ENCODE measurements at places on chromosomes 2 and 18.
A peak's percentile ranks its signal among the peaks of the same experiment; 100 is the strongest.

GRCh38 chr2:159077869-159078268, 109.4 kb downstream of the TANC1 start:
- DNase-seq, result no peak

GRCh38 chr2:213751446-213751845, 467.2 kb downstream of the SPAG16 start:
- no peak for DNase-seq

- DNase-seq, result no peak
Measured at GRCh38 chr2:22998359-22998758, 386.6 kb upstream of the KLHL29 start.

GRCh38 chr2:233991196-233991595, 59.3 kb upstream of the SPP2 start:
- DNase-seq, result no peak

DNA sequence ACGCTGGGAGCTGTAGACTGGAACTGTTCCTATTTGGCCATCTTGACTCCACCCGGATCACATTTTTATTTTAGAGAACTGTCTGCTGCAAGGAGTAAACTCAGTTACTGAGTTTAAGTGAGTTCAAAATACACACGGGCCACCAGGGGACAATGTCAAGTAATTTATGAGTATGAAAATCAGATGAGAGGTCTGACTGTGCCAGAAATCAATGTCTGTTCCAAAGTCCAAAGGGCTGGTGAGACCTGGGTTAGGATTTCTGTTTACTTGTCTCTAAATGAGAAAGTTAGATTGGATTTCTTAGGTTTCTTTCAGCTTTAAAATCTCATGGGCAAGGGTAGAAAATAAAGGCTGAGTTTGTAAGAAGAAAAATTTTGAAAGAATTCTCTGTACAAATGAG, 465.8 kb upstream of the MEIS1 start:
- DNase-seq, result no peak

GRCh38 chr2:53334610-53335009, 433.0 kb upstream of the CHAC2 start:
- no peak for DNase-seq

- DNase-seq, result no peak
Measured at GRCh38 chr2:110955556-110955955, 165.2 kb upstream of the BCL2L11 start.

- DNase-seq, result no peak
Measured at GRCh38 chr2:158717366-158718195, 77.5 kb upstream of the DAPL1 start.

DNA sequence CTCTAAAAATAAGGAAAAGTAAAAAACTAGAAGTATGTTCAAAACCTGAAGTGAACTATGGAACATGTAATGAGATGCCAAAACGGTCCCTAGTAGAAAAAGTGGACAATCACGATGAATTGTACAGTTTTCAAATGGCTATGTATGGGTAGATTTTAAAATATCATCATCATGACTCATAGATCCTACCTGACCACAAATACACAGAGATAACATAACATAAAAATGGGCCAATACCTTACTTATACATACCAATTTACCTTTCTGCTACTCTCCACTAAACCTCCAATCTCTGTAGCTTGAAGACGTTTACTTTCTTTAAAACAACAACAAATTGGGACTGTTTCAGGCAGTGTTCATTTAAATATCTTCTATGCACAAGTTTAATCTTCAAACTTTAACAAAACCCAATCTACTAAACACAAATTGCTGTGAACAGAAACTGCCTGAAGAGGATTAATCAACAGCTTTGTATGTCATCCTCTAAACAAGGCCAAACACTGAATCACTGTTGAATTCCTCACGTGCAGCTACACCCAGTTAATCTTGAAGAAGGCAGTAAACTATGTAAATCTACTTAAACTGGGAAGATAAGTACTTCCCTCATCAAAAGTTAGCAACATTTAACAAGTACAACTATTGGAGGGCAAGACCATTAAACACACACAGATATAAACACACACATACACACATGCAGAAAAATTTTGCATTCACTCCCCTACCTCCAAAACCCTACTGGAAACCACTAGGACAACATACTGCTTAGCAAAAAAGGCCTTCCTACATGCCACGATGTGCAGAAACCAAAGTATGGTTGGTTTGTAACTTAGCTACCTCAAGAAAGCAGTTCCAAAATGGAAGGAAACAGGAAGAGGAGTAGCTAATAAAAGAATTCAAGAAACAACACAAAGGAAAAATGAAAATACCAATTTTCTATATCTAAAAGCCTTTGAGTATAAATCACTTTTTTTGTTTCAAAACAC, 90.3 kb downstream of the RBMS1 start:
- DNase-seq, result no peak

- no peak for DNase-seq
Measured at GRCh38 chr2:237444071-237444470, 30.1 kb upstream of the COL6A3 start.

DNA sequence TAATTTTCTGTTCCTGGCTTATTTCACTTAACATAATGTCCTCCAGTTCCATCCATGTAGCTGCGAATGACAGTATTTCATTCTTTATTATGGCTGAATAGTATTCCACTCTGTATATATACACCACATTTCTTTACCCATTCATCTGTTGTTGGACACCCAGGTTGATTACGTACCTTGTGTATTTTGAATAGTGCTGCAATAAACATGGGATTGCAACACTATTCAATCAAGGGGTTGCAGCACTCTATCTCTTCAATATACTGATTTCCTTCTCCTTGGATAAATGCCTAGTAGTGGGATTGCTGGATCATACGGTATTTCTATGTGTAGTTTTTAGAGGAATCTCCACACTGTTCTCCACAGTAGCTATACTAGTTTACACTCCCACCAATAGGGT, 61.3 kb downstream of the THADA start:
- no peak for DNase-seq

DNA sequence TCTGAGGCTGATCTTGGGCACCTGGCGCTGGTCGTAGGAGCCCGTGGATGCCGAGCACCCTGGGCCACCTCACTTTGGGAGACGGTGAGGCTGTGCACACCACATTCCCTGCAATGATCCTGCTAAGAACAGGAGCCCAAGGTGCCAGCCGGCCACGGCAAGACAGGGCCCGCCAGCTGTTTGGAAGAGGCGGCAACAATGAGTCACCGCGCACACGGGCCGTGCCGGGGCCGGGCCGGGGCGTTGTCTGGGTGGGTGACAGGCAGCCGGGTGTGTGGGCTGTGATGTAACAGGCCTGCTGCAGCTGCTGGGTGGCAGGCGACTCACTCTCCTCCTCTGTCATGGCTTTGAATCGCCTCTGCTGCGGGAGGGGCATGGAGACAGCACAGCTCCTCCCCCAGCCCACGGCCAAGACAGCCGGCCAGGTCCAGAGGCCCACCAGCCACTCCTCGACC, 49.7 kb upstream of the ODC1 start:
- DNase-seq, result peak; percentile 31

Data from right lobe of liver (tissue), 6 donors.